ENCODE measurements at places on chromosomes 11 and 22.

DNA sequence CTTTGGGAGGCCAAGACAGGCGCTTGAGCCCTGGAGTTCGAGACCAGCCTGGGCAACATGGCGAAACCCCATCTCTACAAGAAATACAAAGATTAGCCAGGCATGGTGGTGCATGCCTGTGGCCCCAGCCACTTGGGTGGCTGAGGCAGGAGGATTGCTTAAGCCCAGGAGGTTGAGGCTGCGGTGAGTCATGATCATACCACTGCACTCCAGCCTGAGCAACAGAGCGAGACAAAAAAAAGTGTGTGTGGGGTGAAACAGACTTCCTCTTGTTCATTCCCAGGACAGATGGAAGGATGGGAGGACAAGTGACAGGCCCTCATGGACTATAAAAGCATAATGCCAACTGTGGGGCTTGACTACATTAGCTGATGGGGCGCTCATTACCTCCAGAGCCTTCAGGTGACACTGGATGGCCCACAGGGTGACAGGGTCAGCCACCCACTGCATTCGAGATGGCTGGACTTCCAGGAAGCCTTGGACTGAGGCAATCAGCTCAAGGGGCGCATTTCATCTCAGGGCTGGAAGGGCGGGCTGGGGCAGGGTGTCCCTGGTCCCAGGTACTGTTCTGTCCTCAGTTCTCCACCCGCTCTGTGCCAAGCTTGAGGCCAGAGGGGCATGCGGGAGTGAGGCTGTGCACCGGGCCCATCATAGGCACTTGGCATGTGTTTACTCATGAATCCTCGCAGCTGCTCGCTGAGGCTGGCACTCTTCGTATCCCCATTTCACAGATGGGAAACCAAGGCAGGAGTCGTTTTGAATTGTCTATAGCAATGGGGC is 12.5 kb downstream of the NPTXR start:
- DNase-seq: no peak

- DNase-seq: no peak
These were observed 294.4 kb downstream of the NTM start for GRCh38 chr11:131664816-131665215.

DNA sequence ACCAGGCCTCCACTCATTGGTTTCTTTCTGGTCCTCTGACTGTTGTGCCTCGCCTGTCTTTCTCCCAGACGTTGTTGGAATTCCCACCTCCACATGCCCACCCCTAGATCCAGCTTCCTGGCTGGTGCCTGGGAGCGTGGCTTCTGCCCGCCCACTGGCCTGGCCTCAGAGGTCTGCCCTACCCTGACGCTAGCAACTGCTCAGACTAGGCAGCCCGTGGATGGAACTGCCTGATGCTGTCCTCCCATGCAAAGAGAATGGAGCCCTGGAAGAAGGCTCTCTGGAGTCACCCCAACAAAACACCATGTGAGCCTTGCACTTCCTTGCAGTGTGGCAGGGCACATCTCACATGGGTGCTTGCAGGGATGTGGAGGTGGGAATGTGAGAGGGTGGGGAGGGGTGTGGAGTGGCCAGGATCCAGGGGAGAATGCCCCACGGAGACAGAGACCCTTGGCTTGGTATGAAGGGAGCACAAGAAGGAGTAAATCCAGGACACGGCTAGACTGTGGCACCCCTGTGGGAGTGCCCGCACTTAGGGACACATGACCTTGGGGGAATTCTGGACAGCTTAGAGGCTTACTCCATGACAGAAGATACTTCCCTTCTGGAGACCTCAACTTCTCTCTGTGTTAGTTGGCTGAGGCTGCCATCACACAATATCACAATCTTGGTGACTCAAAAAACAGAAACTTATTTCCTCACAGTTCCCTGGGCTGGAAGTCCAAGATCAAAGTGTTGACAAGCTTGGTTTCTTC is 22.5 kb upstream of the ADA2 start:
- no peak for DNase-seq

DNA sequence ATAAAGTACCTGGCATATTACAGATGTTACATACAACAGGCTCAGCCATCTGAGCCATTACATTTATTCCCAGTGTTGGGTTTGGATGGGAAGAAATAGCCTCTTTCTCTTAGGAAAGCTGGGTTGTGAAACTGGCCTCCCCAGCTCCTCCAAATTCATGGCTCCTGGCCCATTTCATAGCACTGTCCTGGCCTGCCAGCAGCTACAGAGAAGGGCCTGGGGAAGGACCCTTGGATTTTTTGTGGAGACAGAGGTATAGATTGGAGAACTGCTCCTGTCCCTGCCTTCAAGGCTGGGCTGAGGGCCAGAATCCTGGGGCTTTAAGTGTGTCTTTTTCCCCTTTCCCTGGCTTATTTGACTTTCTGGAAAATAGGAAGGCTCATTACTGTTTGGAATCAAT is 18.0 kb downstream of the PKNOX2 start:
- DNase-seq: no peak

DNA sequence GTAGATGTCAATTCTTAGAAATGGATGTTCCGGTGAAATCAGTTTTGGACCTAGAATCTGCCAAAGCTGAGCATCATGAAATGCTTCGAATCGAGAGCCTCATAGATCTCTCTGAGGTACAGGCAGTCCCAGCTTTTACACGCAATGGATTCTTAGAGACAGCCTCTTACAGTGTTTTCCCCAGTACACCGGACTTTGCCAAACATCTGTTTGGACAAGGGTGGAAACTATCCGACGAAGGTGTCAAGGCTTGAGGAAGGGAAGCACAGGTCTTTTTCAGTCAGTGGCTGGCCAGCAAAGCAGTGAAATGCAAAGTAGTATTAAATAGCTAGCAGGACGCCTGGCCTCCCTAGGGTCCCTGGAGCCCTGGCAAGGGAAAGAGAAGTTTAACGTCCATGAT is 4.9 kb downstream of the GRK3 start:
- DNase-seq: no peak

- peak; percentile 63 for DNase-seq
These were observed 30.8 kb downstream of the MYH9 start for GRCh38 chr22:36356708-36357624.

DNA sequence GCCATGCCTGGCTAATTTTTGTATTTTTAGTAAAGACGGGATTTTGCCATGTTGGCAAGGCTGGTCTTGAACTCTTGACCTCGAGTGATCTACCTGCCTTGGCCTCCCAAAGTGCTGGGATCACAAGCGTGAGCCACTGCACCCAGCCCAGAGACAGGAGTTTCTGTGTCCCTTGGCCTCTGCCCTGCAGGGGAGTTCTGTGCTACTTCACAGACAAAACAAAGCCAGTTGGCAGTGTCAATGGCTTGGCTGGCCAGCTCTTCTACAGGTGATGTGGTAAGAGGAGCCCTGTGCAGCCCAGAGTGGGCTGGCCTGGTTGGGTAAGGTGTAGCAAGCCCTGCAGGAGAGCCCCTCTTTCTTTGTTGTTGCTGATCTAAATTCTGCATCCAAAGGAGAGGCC is 60.5 kb upstream of the SHISAL1 start:
- DNase-seq: no peak

DNA sequence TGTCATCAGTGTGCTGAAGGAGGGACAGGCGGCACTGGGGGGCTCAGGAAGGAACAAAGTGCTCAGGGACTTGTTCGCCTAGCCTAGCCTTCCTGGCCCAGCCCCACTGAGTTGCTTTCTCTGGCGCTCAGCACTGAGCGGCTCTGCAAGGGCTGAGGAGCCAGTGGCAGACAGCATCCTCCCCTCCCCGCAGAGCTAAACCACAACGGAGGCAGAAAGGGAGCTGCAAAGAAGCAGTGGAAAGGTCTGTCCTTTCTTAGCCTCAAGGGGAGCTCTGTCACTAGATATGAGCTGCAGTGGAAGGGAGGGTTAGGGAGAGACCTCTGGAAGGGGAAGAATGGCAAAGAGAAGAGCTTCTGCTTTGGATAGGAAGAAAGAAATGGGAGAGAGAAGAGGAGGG is 89.7 kb upstream of the PHOX2A start:
- peak; percentile 6 for DNase-seq

GRCh38 chr22:41382610-41383009 is 868 bp downstream of the TEF start:
- DNase-seq: no peak

DNA sequence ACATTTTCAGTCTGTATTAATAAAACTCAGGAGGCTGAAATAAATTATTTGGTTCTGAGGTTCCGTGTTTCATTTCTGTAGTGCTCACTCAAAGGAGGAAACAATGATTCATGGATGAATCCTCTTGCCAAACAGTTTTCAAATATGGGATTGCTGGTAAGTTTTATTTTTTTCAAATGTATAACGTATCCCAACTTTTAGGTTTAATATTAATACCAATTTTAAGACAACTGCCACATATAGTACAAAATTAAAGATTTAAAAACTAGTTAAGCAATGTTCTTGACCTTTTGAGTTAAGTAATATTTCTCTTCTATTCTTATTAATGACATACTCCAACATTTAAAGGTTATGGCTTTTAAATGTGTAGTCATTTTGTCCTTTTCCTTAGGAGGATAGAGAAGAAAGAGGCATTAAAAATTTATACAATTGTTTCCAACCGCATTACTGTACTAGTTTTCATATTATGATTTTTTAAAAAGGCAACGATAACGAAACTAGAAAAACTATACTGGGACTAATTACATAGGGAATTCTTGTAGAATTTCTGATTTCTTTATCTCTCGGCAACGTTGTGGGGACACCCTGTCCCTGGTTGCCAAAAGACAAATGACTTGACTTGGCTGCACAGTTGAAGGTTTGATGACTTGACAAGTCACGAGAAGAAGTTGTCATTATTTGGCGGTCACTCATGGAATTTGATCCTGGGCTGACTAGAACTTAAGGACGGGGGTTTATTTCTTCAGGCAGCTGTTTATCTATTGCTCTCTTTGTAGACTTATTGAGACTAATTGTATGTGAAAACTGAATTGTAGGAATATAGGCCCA is 69.1 kb upstream of the ADSL start:
- no peak for DNase-seq

DNA sequence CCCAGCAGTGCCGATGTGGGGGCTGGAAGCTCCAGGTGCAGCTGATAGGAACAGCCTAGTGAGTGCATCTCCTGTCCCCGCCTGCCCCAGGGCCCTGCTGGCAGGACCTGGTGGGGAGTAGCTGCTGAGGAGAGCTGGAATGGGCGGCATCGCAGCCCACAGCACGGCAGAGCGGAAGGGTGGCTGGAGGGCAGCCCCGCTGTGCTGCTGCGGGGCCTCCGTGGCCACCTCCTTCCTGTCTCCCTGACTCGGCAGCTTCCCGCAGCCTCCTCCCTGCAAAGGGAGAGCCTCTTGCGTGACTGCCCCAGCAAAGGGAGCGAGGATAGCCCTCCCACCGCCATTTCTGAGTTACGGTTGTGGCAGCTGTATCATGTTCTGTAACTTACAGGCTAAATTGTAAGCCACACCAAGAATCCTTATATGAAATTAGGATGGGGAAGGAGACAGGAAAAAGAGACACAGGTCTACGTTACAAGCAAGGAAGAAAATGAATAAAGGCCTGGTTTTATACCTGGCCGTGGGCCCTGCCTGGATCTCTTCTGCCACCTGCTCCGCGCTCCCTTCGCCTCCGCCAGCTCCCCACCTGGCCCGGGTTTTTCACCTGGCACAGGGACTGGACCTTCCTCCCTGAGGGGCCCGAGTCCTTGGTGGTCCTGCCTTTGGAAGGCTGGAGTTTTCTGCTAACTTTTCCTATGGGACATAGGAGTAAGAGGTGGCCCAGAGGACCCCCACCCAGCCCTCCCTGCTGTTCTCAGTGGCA is 10.0 kb downstream of the TPCN2 start:
- DNase-seq: no peak

DNA sequence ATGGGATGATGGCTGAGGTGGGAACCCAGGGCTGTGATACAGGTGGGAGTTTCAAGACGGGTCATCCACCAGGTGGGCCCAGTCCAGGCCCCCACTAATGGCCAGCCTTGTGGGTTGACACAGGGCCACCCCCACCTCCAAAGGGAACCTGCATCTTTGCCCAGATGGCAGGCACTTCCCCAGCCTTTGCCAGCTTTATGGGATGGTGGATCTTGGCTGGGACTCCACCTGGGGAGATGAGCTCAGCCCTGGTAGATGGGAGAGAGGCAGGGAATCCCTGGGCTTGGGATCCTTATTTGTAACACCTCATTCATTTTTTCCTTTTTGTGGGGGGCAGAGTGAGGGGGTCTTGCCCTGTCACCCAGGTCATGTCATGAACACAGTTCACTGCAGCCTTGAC is 33.4 kb downstream of the CD82 start:
- no peak for DNase-seq

DNA sequence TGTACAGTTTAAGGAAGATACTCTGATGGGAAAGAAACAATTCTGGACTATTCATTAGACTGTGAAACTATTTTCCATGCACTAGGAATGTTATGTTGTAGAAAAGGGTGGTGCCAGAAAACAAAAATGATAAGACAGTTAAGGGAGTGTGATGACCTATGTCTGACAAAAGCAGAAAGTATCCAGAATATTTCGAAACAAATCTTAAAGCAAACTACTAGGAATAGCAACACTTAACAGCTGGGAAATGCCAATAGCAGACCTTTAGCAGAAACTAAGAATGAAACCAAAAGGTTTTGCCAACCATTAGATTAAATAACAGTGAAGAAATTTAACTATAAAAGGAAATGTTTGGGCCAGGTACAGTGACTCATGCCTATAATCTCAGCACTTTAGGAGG is 3.3 kb upstream of the ARHGAP20 start:
- DNase-seq: no peak

DNA sequence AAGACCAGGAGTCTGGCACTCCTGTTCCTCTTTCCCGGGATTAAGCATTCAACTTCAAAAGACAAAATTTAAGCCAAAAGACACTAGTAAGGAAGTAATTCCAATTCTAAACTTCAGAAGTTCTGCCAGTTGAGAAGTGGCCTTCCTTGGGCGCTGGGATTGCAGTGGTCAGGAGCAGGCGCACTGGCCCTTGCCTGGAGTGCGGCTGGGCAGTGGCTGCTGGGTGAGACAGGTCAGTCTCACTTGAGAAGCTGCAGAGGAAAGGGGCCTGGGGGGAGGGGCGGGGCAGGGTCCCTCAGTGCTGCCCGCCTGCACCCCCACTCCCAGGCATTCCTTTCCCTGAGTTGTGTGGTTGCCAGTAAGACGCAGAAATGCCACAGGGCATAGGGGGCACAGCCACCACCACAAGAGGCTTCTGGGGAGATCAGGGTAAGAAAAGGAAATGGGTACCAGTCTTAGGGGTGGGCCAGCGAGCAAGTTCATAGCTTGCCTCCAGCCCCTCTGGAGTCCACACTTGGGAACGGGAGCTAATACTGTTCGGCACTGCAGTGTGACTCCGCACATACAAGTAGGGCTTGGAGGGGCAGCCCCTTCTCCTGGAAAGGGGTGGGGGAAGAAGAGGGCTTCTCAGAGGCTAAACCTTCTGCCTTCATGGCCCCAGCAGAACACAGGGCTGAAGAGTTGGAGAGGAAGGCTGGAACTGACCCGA is 5.5 kb downstream of the MRPL49 start:
- no peak for DNase-seq

- no peak for DNase-seq
These were observed 16.1 kb upstream of the NECTIN1 start for GRCh38 chr11:119745112-119745511.

DNA sequence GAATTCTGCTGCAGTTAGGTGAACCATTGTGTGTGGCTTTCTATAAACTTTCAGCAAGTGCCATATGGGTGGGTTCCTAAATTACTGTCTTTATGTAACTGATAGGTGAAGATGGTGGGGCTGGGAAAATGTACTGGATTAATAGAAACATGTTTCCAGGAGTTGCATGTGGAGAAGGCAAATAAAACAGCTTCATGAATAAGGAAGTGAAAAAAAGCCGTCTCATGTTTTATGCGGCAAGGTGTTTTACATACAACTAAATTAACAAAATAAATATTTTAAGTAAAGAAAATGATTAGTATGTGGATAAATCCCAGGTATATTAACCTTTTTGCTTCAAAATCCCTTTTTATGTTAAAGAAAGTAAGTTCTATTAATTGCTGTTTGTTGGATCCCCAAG is 67.2 kb downstream of the EXT2 start:
- no peak for DNase-seq

- no peak for DNase-seq
These were observed 112.8 kb downstream of the LARGE1 start for GRCh38 chr22:33807470-33807869.
